ENCODE measurements at places on chromosomes 3 and 15. TPM values are rescaled to one million over a fixed set of nuclear protein-coding genes. Genes with fewer than 3 reads are reported as not detected.

UROC1 gene
- polyA plus RNA-seq = not detected

ATG3 gene
- 28.9 TPM for polyA plus RNA-seq

DNA sequence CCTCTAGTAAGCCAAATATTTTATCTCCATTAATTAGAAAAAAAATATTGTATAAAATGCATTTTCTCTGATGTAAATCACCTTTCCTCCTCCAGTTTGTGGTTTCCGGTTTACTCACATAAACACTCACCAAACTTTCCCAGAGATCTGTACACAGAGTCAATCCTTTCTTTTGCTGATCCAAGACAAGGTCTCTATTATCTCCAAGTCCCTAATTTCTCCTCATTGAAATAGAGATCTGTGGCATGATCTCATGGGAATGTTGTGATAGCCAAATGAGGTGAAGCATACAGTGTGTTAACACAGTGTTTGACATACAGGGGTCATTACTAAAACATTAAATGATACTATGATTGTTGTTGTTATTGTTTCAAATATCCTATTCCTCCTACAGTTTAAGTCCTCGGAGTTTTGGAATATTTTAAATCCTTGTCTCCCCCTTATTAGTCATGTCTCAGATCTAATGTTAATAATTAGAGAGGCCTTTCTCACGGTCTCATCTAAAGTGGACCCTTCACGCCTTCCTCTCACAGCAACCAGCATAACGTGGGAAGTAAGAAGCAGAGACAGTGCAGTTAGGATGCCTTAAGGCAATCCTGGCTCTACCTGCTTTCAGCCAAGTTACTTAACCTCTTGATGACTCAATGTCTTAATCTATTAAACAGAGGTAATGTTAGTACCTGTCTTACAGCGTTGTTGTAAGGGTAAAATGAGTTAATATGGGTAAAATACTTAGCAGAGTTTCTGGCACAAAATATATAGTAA, 333.3 kb downstream of the GRM7 start:
- DNase-seq = no peak

TP63 gene
- not detected for polyA plus RNA-seq

DNA sequence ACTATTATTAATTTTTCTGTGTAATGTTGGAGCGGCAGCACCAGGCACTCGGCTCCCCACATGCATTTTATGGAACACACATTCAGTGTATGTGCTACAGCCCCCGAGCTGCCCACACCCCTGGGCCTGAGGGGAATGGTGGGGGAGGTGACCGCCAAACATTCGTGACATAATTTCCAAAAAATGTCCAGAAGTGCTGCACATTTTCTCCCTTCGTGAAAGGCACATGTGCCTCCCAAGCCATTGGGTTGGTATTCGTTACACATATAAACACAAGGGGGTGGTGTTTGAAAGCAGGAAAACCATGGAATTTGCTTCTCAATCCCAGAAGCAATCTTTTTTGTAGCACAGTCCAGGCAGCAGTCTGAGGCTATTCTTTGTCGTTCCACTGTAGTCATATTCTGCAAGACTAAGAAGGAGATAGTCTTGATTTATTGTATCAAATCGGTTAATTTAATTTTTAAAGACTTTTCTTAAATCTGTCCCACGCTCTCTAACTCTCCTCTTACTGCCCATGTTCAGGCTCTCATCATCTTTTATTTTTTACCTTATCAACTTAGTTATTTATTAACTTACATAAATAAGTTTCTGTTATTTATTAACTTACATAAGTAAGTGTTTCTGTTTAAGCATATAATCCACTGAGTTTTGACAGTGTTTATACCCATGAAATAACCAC, 39.2 kb upstream of the POLR2M start:
- no peak for DNase-seq

DNA sequence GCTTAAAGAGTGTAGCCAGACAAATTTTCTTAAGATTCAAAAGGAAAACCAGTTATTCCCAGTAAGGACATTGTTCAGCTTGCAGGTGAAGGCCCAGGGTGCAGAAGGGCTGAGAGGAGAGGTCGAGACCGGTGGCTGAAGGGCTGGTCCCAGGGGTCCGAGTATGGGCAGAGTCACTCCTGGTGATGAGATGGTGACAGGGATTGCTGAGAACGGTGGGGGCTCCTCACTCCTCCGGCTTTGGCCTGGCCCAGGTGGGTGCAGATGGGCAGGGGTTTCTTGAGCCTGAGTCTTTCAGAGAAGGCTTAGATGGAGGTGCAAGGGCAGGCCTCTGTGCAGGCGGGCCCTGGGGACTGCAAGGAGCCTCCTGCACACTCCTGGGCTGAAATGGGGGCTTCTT, 56.2 kb downstream of the ZNF445 start:
- no peak for DNase-seq

DNA sequence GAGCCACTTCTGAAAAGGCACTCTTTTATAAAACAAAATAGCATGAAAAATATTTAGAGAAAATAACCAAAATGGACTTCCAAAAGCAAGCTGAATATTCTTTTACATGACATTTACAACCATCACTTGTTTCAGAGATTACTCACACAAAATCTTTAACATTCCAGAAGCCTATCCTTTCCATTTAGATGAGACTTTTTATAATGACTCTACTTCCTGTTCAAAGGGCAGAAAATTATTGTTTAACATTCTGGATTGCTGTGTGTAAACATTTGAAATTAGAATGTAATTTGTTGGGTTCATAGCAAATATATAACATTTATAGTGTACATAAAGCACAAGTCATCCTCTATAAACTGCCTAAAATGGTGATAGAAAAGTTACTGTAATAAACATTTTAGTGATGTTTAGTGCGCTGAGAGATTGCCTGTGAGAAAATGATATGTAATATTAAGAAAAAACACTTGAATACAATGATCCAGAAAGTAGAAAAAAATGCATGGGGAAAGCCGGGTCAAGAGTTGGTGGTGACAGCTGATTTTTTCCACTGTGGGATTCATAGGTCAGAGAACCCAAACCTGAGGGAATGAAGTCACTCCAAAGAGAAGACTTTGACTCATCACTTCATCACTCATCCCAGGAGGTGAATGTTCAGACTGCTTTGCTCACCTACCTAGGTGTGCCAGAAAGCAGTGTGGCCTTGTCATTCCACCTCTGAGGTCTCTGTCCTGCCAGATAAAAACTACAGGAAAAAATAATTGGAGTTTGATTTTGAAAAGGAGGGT, 305.8 kb downstream of the ARPP21 start:
- DNase-seq = no peak
